ENCODE measurements at places on chromosomes 11 and 22. TPM values are rescaled to one million over a fixed set of nuclear protein-coding genes. Genes with fewer than 3 reads are reported as not detected.

The GAS2 gene
- 1.9 TPM for polyA plus RNA-seq

The GPR83 gene
- polyA plus RNA-seq, result 0.25 TPM

The FOLR3 gene
- not detected for polyA plus RNA-seq

The LRRC51 gene
- 3.8 TPM for polyA plus RNA-seq

The IGF2 gene
- polyA plus RNA-seq, result 66.3 TPM

The SLCO2B1 gene
- polyA plus RNA-seq, result 5.1 TPM

The GDPD4 gene
- 0.52 TPM for polyA plus RNA-seq

The RASGRP2 gene
- 69.6 TPM for polyA plus RNA-seq

The OR52I1 gene
- not detected for polyA plus RNA-seq

The LARGE2 gene
- polyA plus RNA-seq, result 0.32 TPM

The GRAP2 gene
- polyA plus RNA-seq, result 1.6 TPM

The FAM76B gene
- 6.6 TPM for polyA plus RNA-seq

The ETS1 gene
- polyA plus RNA-seq, result 24.5 TPM

The SERPING1 gene
- polyA plus RNA-seq, result 268 TPM

The OTOG gene
- not detected for polyA plus RNA-seq

The ACTN3 gene
- 0.05 TPM for polyA plus RNA-seq

The LRRC56 gene
- 0.48 TPM for polyA plus RNA-seq

The ZP1 gene
- 0.16 TPM for polyA plus RNA-seq

The TPBGL gene
- polyA plus RNA-seq, result 0.05 TPM

The SMCO4 gene
- polyA plus RNA-seq, result 69.9 TPM

The YDJC gene
- polyA plus RNA-seq, result 7.9 TPM

The MRPL21 gene
- 144 TPM for polyA plus RNA-seq

The B3GAT3 gene
- 18.7 TPM for polyA plus RNA-seq

The MED15 gene
- 30.9 TPM for polyA plus RNA-seq

The KCTD14 gene
- polyA plus RNA-seq, result 0.36 TPM

The CALCA gene
- 0.20 TPM for polyA plus RNA-seq

The SCN4B gene
- polyA plus RNA-seq, result 9.0 TPM

The INPP5J gene
- polyA plus RNA-seq, result 28.9 TPM

The INS gene
- polyA plus RNA-seq, result not detected

The SLC6A5 gene
- polyA plus RNA-seq, result not detected

The TREH gene
- polyA plus RNA-seq, result 1.2 TPM

The SYT7 gene
- polyA plus RNA-seq, result 36.2 TPM

The APOBEC3G gene
- polyA plus RNA-seq, result 6.2 TPM

The OR5A2 gene
- not detected for polyA plus RNA-seq

The CRYBB2 gene
- not detected for polyA plus RNA-seq

The KRTAP5-10 gene
- not detected for polyA plus RNA-seq

The TMEM223 gene
- polyA plus RNA-seq, result 29.5 TPM

The SLC37A2 gene
- polyA plus RNA-seq, result 0.97 TPM

The FUT4 gene
- 1.2 TPM for polyA plus RNA-seq

The CCDC15 gene
- polyA plus RNA-seq, result 0.09 TPM

The MUC6 gene
- polyA plus RNA-seq, result 0.05 TPM
